ENCODE measurements at places on chromosomes 11 and 22.

- DNase-seq: no peak
Observed at GRCh38 chr11:65416841-65417701, 5.5 kb upstream of the NEAT1 start.

GRCh38 chr22:46364341-46365165, 29.0 kb downstream of the TRMU start:
- no peak for DNase-seq

DNA sequence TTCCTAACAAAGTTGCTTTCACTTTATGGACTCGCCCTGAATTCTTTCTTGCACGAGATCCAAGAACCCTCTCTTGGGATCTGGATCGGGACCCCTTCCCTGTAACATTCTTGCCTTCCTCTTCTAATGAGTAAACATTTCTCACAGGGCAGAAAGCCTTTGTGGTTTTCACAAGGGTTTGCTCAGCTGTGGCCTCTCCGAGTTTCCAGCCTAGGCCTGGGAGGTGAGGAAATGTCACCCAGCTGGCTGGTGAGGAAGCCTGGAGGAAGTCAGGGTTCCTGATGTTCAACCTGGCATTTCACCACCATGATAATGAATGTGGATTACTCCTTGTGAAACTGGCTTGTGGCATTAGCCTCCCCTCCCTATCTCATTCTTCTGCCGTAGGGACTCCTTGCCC, 224.9 kb downstream of the DSCAML1 start:
- DNase-seq: no peak

DNA sequence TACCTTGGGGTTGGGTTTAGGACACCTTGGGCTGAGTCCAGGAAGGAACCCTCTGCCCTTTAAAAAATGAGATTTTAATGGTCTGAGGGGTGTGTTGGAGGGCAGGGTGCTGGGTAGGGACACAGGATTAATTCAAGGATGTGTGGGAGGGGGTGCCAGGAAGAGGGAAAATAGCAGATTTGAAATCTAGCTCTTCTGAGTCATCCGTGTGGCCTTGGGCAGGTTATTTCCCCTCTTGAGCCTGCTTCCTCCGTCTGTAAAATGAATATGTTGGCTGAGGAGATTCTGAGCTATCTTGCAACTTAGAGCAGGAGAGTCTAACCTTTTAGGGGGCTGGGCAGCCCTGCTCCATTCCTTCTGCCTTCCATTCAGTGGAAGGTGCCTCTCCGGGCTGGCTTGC, 3.0 kb downstream of the TSPAN18 start:
- DNase-seq: no peak

DNA sequence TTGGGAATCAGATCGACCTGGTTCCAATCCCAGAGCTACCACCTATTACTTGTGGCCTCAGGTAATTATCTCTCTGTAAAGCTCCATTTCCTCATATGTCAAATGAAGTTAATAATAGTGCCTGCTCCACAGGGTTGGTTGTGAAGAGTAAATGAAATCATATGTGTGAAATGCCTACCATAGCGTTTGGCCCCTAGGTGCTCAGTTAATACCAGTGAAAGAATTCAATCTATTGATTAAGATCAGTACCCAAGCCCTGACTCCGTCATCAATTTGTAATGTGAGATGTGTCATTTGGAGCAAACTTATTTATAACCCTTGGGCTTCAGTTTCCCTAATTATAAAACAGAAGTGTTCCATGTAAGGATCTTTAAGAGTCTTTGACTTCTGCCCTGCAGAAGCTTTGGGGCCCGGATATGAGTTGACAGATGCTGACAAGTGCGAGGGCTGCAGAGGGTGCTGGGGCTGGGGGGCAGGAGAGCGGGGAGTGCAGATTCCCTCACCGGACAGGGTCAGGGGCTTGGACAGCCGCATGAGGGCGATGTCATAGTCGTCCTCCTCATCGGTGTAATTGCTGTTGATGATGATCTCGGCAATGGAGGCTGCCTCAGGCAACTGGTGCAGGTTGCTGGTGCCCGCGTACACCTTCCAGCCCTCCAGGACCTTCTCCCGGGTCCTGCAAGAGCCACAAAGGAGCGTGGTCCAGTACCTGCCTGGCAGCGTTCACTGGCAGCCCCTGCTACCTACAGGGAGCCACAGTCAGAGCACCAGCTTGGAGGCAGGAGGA, 20.9 kb downstream of the TMPRSS13 start:
- DNase-seq: no peak

DNA sequence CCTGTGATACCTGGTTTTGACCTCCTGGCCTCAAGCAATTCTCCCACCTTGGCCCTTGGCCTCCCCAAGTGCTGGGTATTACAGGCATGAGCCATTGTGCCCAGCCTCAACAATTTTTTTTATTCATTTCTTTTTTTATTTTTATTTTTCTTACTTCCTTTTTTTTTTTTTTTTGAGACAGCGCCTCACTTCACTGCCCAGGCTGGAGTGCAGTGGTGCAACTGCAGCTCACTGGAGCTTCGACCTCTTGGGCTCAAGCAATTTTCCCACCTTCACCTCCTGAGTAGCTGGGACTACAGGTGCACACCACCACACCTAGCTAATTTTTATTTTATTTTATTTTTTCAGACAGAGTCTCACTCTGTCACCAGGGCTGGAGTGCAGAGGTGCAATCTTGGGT, 25.5 kb upstream of the CECR2 start:
- DNase-seq: no peak

DNA sequence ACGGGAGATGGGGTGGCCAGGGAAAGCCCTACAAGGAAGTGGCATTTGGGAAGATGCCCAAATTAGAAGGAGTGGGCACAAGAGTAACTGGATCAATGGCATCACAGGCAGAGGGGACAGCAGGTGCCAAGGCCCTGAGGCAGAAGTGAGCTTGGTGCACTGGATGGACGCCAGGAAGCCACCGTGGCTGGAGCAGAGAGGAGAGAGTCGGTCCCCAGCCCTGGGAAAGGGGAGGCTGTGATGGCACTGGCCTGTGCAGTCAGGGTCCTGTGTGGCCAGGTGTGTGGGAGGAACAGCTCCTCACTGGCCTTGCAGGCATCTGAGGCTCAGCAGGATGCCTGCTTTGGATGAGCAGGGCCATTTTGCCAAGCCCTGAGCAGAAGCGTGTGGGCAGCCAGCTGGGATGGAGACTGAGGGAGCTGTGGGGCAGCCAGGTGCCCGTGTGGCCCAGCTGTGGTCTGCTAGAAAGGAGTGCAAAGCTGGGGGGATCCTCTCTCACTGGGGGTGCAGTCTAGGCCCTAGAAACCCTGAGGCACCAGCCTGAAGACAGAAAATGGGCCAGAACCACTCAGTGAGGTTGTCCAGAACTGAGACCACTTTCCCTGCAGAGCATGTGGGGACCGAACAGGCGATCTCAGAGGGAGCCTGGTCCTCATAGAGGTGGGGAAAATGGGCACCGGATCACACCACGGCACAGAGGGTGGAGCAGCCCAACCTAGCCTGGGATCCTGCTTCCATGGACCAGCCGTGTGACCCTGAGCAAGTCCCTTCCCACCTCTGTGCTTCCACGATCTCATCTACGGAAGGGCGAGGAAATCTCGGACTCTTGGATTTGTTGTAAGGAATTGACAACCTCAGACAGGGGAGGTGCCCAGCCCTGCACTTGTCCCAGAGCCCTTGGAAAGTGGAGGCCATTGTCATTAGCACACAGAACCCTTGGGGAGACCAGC, 78.6 kb upstream of the RTL6 start:
- no peak for DNase-seq

- DNase-seq: no peak
Observed at GRCh38 chr11:7488681-7489080, 3.4 kb downstream of the OLFML1 start.
